ENCODE measurements at places on chromosomes 6 and 20. TPM values are rescaled to one million over a fixed set of nuclear protein-coding genes. Genes with fewer than 3 reads are reported as not detected.

GRCh38 chr6:167647737-167648470 is 178.8 kb upstream of the AFDN start:
- no peak for DNase-seq

DNA sequence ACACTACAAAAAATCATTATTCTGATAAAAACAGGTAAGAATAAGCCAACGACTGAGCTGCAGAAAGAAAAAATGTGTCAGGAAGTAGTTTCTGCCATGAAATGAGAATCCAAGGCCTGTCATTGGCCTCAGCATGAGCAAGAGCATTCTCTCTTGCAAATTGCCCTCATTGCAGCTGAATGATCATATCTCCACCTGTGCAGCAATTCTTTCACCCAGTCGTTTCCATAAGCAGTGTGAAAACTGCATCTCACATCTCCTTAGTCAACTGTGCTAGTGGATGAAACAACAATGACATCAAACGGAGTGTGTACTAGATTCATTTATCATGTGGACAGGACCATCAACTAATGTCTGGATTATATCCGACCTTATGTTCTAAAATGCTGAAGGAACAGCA is 88.2 kb upstream of the STXBP5 start:
- no peak for DNase-seq

DNA sequence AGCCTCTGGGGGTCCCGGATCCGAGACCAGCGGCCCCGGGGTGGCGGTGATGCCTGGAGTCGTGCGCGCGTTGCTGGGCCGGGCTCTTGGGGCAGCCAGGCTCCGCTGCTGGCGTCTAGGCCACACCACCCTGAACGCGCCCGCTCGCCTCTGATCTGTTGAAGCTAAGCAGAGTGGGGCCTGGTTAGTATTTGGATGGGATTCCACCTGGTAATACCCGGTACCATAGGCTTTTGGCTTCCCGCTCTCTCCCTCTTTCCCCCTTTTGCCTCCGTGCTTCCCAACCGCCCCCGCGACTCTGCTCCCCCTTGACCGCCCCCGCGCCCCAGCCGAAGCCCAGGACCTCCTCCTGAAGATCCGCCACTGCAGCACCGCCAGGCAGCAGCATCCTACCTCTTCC is 1383.5 kb upstream of the DEFB115 start:
- no peak for DNase-seq

GRCh38 chr6:129701721-129702455 is 8.1 kb downstream of the ARHGAP18 start:
- DNase-seq = no peak

DNA sequence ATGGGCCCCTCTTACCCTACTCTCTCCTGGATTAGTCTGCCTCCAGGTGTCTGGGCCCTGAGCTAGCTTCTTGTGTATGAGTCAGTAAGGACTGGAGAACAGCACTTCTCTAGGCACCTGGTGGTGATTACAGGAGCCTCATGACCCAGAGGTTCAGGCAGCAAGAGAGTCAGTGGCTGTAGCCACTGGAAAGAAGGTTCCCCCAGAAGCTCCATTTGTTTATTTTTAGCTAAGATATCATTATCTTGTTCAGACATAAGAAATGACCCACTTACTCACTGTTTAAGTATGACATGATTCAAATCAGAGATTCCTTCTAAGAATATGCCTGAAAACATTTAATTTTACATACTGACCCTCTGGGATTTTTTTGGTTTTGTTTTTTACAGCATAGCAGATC is 23.6 kb upstream of the SLC4A11 start:
- no peak for DNase-seq

DNA sequence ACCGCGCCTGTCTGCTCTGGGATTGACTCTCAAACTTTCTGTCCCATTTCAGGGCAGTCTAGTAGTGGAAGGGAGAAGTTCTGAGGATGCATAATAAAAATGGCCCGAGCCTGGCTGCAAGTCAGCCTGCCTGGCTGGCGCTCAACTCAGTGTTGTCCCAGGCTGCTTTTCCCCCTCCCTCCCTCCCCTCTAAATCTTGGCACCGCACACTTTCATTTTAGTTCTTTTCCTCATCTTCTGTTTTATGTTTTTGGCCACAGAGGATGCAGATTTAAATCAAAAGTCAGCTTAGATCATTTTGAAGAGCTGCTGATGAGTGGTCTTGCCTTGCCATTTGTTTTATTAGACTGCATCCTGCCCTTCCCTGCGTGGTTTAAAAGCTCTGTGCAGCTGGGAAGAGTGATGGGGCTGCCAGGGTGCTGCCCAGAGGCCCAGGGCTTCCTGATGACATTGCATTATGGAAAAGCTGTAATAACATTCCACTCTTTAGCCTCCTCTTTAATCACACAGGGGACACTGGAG is 6.5 kb upstream of the UQCC2 start:
- no peak for DNase-seq

- DNase-seq = no peak
Observed at GRCh38 chr20:62900692-62901584, 25.4 kb downstream of the DIDO1 start.

DNA sequence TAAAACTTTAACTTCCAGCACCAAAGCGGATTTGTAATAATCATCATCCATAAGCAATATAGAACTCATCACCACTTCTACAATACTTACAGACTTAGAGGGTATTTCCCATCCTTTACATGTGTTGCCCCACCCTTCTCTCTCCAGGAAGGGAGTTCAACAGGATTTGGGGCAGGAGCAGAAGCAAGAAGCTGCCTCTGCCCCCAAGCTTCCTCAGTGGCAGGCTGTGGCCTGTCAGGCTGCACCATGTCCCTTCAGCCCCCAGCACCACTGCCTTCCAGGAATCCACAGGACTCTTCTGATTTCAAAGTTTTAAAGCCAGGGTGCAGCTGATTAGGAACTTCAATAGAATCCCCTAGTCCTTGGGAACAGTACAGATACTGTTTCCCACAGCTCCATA is 36.7 kb upstream of the MCM9 start:
- DNase-seq = no peak

GRCh38 chr6:93786474-93787330 is 367.3 kb upstream of the EPHA7 start:
- DNase-seq = no peak

DNA sequence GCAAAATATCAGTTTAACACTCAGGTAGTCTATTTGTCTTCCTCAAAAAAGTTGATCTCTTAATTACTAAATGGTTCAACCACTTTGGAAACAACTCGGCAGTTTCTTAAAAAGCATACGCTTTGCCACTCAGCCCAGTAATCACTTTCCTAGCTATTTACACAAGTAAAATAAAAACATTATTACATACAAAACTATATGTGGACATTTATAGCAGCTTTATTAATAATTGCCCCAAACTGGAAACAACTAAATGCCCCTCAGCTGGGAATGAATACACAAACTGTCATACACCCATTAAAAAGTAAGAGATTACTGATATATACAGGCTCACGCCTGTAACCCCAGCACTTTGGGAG is 7.4 kb downstream of the EEF1A1 start:
- no peak for DNase-seq

GRCh38 chr20:34748709-34749108 is 44.6 kb downstream of the TP53INP2 start:
- no peak for DNase-seq

GRCh38 chr20:25220021-25220730 is 24.7 kb downstream of the ENTPD6 start:
- no peak for DNase-seq

DNA sequence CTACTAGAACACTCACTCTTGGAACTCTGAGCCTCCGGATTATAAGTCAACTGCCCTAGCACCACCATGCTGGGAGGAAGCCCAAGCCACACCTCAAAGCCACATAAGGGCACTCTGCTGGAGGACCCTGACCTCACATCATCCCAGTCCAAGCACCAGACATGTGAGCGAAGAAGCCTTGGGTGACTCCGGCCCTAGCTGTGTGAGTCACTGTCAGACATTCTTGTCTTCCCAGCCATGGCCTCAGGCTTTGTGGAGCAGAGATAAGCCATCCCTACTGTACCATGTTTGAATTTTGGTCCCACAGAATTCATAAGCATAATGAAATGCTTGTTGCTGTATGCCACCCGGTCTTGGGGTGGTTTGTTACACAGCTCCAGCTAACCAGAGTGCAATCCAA is 247.7 kb downstream of the SOD2 start:
- no peak for DNase-seq

DNA sequence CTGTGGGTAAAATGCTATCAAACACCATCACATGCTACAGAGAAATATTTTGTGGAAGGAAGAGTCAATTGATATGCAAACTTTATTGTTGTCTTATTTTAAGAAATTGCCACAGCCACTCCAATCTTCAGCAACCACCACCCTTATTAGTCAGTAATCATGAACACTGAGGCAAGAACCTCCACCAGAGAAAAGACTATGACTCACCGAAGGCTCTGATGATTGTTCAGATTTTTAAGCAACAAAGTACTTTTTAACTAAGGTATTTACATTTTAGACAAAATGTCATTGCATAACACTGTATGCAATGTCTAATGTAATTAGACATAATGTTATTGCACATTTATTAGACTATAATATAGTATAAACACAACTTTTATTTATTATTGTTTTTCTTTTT is 26.2 kb upstream of the MMP24 start:
- no peak for DNase-seq

Gene FOXS1
- 0.82 TPM for total RNA-seq

Gene WFDC10B
- total RNA-seq = not detected

Gene CLIC5
- total RNA-seq = 0.05 TPM

Gene SALL4
- total RNA-seq = 1.8 TPM

Gene SMLR1
- not detected for total RNA-seq

Gene VSTM2L
- total RNA-seq = 2.5 TPM
